BJ (cell line): ENCODE measurements at places on chromosomes 12 and 14.

DNA sequence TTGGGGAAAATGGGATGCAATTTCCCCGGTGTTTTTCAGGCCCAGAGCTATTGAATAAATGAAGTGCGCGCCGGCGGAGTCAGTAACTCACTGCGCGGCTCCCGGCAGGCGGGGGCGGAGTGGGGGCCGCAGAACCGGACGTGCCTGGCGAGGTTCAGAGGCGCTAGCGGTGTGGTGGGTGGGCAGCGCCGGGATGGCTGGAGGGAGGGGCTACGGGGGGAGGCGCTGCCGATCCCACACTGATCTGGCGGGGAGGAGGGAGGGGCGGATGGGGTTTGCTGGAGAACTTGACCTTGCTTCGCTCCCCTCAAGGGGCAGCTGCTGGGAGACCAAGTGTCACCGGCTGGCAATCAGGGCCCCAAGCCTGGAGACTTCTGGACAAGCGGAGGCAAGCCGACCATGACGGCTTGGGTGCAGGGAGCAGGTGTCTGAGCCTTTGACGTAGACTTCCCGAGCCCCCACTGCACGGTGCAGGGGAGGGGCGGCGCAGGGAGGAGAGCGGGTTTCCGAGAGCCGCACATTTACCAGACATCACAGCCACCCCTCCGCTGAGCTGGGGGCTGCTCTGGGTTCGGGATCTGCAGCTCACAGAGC is 174.1 kb upstream of the RTL1 start:
- no peak for DNase-seq

- DNase-seq = no peak
Observed at GRCh38 chr14:71143381-71144290, 236.4 kb downstream of the PCNX1 start.

DNA sequence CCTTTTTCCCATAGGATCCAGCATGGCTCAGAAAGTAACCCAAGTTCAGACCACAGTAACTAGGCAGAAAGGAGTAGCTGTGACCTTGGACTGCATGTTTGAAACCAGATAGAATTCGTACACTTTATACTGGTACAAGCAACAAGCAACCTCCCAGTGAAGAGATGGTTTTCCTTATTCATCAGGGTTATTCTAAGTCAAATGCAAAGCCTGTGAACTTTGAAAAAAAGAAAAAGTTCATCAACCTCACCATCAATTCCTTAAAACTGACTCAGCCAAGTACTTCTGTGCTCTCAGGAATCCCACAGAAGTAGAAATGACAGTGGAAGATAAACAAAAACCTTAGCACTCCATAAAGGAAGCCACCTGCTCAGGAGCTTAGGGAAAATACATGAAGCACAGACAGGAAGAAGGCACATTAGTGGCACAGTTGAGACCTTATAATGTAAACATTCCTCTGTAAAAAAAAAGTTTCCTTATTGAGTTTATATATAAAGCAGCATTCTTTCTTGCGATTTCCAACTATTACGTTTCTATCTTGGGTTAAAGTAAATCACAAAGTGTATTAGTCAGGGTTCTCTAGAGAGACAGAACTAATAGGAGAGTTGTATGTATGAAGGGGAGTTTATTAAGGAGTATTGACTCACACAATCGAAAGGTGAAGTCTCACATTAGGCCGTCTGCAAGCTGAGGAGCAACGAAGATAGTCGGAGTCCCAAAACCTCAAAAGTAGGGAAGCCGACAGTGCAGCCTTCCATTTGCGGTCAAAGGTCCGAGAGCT is 398.4 kb downstream of the DAD1 start:
- DNase-seq = peak; percentile 3

DNA sequence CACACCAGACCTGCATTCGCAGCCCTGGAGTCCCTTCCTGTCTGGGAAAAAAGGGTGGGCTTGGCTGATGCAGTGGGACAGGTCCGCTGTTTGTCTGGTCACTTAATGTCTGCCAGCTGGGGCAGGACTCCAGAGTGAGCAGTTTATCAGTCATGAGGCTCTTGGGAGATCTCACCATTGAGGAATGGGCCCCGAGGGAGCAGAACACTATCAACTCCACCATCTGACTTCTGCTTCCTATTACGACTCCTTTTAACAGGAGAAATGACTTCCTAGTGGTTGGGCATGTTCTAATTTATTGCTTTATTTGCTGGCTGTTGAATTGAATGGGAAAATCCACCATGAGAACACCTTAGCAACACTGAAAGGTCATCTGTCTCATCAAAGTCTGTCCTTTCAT is 182.5 kb upstream of the RASSF8 start:
- peak; percentile 81 for DNase-seq

- DNase-seq = no peak
Observed at GRCh38 chr14:75877884-75878283, 103.9 kb downstream of the TGFB3 start.

- no peak for DNase-seq
Observed at GRCh38 chr12:85516667-85517325, 236.8 kb downstream of the ALX1 start.

DNA sequence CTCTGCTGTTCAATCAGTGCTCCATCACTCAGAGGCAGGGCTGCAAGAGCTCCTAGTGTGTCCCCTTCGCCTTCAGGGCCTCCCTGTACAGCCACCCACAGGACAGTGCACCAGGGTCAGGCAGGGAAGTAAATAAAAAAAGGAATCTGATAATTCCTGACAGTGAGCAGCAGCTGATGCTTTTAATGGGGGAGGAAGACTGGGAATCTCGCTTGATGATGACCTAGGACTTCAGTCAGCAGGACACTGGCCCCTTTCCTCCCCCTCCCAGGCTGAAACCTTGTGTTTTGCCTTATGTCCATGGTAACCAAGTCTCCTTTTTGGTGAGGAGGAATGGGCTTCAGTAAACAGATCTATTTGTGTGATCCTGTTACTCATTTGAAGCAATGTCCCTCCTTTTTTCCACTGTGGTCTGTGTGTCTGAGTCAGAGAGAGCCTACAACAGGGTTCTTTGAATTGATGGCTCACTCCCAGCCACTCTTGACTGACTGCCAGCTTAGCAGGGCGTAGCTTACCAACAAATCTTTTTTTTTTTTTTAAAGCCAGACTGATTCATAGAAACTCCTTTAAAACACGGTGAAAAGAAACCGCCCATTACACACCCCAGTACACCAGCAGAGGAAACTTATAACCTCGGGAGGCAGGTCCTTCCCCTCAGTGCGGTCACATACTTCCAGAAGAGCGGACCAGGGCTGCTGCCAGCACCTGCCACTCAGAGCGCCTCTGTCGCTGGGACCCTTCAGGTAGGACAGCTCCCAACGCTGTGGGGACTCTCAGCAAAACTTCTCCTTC is at the start of gene EMP1:
EMP1 (plus strand) TSS at position 597 of the 792 bp plus-strand sequence. CDS start 14,785 bp downstream, outside the sequence.
- peak; percentile 100 for DNase-seq

DNA sequence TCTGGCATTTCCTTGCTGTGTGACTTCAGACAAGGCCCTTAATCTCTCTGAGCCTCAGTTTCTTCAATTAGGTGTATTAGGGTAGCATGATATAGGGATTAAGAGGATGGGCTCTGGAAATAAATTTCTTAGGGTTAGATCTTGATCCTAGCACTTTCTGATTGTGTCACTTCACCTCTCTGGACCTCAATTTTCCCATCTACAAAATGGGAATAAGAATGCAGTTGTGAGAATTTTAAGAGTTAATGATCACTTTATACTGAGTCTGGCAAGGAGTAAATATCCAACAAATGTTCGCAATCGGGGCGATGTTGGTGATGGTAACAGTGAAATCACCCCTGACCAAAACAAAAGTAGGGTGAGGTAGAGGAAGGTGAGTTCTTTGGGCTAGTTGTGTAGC is 4.0 kb downstream of the RPH3A start:
- DNase-seq = no peak
